ENCODE measurements at places on chromosomes 3 and 15.

DNA sequence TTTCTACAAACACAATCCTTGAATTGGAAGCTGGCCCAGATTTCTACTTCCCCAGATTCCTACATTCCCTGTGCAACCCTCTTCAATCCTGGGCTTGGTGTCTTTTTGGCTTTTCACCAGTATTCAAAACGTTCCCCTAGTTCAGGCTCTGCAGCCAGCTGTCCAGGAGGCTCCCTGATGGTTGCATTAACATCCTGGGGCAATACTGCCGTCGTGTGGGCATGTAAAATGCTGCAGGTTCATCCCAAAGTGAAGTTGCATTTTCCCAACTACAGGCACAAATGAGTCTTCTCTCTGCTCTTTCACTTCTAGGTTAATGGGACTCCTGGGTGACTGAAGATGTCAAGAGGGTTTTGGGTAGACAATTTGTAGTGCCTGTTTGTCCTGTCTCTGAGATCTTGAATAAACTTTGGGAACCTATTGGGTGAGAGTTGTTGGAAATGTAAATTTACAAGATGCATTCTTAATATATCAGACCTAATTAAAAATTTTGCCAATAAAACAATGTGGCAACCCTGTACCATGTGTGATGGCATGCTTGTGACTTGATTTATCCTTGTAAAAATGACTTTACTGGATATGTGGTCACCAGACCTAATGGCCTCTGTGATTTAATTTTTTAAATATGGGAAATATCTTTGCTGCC lies 28.6 kb downstream of the SOX14 start:
- DNase-seq, result peak; percentile 67

- no peak for DNase-seq
Measured at GRCh38 chr15:101172501-101173071, 79.3 kb downstream of the CHSY1 start.

GRCh38 chr3:59994732-59995304 lies 945.0 kb upstream of the CFAP20DC start:
- no peak for DNase-seq

DNA sequence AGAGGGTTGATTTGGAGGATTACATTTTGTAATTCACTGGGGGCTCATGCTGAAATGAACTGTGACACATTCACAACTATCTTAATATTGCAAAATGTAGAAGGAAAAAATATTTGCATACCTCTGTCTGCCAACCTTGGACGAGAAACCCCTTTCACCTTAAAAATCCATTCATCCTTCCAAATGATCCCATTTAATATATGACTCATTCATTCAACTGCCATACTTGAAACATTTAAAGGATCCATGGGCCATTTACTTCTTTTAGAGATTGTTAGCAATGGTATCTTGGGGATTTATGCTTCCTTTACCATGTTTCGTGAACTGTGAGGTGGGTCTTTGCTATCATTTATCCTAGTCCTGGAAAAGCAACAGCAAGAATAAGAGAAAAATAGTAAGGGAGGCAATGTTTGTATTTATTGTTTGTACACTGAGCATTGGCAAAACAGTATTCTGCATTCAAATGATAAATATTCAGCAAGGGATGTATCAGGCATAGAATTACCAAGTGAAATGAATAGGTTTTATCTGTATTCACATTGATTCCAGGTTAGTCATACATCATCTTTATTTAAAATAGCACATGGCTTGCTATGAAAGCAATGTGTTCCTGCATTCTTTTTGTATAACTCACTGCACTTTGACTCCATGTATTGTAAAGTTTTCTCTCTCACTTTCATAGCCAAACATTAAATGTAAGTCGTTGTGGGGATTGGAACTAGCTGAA lies 378.1 kb downstream of the NSUN3 start:
- DNase-seq, result no peak

DNA sequence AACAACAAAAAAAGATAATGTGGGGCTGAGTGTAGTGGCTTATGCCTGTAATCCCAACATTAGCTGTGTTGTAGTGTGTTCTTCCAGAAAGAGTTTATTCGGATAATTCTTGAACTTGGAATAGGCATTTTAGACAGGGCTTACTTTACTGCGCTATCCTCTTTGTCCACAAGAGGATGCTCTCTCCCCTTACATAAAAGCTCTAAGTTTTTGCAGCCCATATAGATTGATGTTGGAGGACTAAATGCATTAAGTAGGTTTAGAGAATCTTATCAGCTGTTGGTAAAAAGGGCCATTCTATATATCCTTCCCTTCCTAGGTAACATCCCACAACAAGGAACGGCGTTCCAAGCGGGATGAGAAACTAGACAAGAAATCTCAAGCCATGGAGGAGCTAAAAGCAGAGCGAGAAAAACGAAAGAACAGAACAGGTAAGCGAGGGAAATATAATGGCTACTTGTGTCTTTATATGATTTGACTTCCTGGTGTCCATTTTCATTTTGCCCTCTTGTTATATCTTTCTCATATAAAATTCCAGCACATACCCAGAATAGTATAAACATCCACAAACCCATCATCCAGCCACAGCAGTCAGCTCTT lies 27.8 kb upstream of the ITPKA start:
- no peak for DNase-seq

- DNase-seq, result no peak
Measured at GRCh38 chr3:27208961-27209616, 160.1 kb downstream of the NEK10 start.

DNA sequence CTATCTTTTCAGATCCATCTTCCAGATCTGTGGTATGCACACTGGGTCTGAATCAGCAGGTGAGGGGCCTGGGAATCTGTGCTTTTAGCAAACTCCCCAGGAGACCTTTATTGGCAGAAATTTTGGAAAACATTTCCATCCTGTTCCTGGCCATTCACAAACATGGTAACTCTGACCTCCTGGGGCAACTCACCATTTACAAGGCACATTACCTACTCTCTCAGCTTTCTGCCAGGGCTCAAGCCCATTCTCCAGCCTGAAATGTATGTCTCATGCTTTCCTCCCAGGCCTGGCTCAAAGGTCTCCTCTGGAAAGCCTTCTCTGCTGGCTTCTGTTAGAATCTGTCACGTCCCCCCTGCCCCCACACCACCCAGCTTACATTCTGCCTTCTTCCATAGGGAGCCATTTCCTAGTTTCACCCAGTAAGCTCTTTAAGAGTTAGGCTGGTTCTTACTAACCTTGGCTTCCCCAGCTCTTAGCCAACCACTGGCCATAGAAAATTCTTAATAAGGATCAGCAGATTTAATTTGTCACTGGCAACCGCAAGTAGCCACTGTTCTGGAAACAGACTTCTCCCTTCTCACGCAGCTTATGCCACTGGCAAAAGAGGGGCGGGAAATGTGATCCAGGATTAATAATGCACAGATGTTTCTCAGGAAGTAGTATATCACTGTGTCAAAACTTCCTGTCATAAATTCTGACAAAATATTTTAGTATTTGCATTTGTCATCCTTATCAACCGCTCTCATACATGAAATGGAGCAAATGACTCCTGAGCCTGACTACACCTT lies 55.0 kb downstream of the RORA start:
- DNase-seq, result no peak

DNA sequence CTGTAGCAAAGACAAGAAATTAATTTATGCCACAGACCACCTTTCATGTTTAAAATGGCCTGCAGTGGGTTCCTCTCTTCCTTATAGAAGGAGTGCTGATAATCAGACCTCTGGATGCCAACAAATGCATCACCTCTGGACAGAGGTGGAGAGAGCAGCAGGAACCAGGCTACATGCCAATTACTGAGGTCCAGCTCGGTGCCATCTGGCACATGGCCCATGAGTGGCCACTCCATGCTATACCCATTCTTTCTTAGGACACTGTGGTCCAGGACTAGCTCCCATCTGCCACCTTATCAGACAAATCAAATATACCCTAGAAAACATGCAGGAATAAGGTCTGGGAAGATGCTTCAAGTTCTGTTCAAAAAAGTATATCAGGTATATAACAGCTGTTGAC lies 60.7 kb downstream of the TBC1D2B start:
- no peak for DNase-seq

DNA sequence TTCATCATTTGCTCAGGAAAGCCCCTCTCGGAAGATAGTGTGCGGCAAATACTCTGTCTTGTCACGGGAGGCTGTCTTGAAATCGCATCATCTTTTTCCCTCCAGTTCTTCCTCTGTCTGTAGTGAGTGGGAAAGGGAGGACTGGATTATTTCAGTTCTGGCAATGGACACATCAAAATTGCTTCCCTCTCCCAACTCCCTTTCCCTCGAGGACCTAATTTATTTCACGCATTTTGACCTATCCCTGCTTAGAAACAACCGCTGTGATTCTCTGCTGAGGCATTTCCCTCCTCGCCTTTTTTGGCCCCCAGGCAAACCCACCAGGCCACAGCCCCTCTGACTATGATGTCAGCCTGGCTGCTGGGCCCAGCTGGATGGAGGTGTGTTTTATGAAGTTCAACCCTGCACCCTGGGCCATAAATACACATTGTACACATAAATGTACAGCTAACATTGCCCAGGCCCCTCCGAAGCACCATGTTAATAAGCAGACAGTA lies 138.7 kb upstream of the LRTM1 start:
- DNase-seq, result no peak

GRCh38 chr15:65980824-65981456 lies 111.6 kb downstream of the RAB11A start:
- peak; percentile 90 for DNase-seq

- DNase-seq, result peak; percentile 36
Measured at GRCh38 chr3:161096771-161097367, 8.3 kb downstream of the B3GALNT1 start.

GRCh38 chr15:33411596-33412540 lies 101.1 kb downstream of the RYR3 start:
- no peak for DNase-seq

DNA sequence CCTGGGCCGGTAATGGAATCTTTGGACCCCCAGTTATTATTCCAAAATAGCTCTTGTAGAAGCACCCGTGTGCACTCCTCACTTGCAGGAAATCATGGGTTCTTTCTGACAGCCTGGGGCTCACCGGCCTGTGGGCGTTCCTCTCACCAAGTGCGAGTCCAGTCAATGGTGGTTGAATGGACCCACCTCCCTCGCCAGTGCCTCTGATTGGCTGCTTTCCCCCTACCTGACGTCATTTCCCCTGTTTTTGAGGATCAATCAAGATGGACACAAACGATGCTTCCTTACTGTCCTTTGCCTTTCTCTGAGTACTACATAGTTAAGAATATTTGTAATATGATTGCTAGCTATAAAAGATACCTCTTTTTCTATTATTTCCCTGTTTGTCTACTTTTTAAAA lies 18.1 kb downstream of the MOBP start:
- no peak for DNase-seq

GRCh38 chr15:99514306-99514705 lies 51.5 kb upstream of the MEF2A start:
- no peak for DNase-seq

GRCh38 chr3:196273655-196274054 lies 13.9 kb downstream of the PCYT1A start:
- peak; percentile 56 for DNase-seq

DNA sequence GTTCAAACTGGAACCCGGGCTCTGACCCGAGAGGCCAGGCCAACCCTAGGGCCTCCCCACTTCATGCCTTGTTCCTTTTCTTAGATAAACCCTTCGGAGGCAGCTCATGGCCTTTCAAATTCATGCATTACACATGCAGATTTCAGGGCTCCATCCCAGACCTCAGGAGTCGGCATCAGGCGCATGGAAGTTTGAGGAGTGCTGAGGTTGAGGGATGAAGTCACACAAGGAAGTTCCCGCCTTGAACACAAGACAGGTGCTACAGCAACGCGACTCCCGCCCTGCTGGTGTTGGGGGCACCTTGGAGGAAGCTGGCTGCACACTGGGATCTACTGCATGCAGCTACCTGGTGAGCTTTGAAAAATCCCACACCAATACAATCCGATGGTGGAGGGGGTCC lies 245.2 kb upstream of the LYSMD4 start:
- peak; percentile 22 for DNase-seq

- DNase-seq, result no peak
Measured at GRCh38 chr15:99621767-99622166, 56.0 kb downstream of the MEF2A start.

DNA sequence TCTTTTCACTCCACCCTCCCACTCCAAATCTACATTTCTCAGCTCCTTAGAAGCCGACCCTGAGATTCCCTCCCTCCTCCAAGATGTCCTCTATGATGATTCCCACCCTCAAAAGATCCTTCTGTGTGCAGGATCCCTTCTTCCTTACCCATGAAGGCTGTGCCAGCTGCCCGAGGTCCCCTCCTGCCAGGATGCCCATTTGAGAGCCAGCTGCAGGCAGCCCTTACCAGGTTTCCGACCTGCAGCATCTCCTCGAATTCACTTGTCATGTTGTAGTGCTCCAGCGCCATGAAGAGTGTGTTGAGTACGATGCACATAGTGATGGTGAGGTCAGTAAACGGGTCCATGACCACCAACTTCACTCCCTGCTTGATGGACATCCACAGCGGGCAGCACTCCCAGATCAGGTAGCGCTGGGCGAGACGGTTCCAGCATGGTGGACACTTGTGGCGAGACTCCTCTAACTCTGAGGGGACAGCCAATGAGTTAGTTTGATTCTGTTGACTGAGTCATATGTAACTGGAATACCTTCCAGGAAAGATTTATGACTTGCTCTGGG lies 51.9 kb downstream of the SCN5A start:
- no peak for DNase-seq

GRCh38 chr15:69082554-69082953 lies 68.1 kb downstream of the NOX5 start:
- no peak for DNase-seq

DNA sequence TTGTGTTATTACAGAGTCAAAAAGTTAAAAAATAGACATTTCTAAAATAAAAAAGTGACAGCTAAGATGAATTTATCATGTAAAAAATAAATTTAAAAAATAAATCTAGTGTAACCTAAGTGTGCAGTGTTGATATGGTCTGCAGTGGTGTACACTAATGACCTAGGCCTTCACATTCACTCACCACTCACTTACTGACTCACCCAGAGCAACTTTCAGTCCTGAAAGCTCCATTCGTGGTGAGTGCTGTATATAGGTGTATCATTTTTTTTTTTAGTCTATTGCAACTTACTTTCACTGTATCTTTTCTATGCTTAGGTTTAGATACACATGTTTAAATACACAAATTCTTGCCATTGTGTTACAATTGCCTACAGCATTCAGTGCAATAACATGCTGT lies 459.4 kb upstream of the ROBO1 start:
- DNase-seq, result no peak

GRCh38 chr3:69282181-69282580 lies 103.7 kb downstream of the FRMD4B start:
- DNase-seq, result no peak

DNA sequence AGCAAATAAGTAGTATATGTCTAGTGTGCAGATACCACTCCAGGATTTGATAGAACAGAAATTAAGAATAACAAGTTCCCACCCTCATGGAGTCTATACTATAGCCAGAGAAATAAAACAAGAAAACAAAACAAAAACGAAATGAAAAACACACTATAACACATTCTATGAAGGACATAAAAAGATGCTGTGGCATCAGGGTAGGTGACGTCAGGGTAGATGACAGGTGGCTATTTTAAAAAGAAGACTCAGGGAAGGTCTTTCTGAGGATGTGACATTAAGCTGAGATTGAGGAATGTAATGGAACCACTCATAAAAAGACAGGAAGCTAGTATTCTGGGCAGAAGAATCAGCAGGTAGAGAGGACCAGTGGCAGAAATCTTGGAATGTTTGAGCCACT lies 469.6 kb downstream of the RAP2B start:
- no peak for DNase-seq

All from WTC11 (cell line).